ENCODE measurements at places on chromosomes 3 and 15.

GRCh38 chr3:172965256-172965655 lies 175.8 kb downstream of the SPATA16 start:
- DNase-seq: no peak

DNA sequence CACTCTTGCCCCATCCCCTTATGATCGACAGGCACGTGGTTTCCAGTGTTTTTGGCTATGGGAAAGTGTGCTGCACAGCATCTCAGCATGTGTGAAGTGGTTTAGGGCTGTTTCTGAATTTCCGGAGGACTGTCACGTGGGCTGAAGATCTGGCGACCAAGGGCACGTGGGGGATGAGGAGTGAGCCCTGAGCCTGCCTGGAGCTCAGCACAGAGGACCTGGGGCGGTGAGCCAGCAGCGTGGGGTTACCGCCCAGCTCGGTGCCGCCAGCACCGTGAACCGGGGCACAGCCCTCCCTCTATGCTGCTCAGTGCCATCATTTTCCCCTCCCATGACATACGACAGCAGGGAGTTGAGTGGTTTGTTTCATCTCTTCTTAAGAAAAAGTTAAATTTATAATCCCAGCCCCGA lies 150.2 kb downstream of the DNAJB8 start:
- DNase-seq: peak; percentile 40

DNA sequence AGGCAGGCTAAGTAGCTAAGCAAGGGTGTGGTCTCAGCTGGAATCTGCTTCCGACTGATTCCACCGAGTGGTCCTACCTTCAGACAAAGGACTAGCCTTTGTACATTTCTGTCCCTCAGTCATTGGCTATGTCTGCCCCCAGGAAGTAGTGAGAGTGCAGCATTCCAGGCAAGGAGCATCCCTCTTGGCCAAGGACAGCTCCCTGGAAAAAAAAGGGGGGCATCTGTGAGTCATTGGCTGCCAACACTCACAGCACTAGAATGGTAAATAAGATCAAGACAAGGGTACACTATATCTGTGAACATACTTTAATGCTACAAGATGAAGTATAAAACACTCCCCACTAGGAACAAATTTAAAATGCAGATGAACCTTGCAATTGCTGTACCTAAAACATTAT lies 66.8 kb downstream of the STAC start:
- DNase-seq: no peak

- no peak for DNase-seq
These were observed 149.4 kb downstream of the IMPG2 start for GRCh38 chr3:101170806-101171558.
